HL-60 (cell line): ENCODE measurements at places on chromosomes 7 and 10.

GRCh38 chr10:28840971-28841370, 163.7 kb downstream of the BAMBI start:
- DNase-seq, result no peak

DNA sequence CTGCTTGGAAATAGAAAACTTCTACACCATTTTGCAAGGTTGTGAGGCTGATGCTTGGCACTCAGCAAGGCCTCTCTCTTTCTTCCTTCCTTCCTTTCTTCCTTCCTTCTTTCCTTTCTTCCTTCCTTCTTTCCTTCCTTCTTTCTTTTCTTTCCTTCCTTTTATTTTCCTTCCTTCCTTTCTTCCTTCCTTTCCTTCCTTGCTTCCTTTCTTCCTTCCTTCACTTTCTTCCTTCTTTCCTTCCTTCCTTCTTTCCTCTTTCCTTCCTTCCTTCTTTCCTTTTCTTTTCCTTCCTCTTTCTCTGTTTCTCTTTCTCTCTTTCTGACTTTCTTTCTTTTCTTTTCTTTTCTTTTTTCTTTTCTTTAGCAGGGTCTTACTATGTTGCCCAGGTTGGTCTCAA, 460.4 kb downstream of the KCNMA1 start:
- DNase-seq, result no peak

- no peak for DNase-seq
Measured at GRCh38 chr10:96408201-96408600, 49.4 kb upstream of the OPALIN start.

GRCh38 chr10:75243426-75243825, 7.7 kb upstream of the COMTD1 start:
- no peak for DNase-seq

DNA sequence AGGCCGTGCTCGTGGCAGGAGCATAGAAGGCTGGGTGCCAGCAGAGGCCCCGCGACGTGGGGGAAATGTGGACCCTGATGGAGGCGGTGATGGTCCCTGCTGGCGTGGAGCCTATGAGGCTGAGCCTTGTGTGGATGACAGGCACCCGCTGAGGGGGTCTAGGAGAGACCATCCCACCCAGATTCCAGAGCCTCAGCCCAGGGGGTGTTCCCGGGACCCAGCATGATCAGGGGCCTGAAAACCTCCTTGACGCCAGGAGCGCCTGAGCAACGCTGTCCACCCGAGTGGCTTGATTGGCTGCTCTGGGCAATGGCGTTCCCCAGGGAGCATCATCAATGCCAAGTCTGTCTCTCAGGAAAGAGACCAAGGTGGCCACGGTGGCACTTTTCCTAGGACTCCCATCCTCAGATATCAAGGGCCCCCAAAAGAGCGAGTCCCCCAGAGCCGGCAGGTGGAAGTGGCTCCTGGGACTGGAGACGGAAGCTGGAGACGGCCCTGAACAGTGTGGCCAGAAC, 61.1 kb downstream of the PWWP2B start:
- DNase-seq, result no peak

DNA sequence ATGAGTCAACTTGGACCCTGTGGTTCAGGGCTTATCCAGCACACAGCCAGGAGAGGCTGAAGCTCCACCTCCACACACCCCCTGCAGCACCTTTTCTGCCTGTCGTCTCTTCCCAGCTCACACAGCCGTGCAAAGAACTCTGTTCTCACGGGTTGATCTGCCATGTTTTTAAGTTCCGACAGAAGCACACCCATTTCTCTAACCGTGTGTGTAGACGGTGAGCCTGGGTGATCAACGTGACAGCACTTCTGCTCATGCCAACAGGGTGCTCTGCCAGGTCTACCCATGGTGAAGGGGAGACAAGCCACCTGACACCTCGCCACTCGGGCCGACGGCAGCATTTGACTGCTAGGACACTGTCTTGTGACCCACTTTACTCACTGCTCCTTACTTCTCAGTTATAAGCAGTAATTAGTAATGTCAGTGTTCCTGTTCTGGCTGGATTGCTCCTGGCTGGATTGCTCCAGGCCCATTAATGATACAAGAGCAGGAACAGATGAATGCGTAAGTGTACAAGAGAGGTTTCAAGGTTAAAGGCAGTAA, 90.5 kb downstream of the RNF216 start:
- no peak for DNase-seq
